Occipital lobe (tissue), 3 donors: ENCODE measurements at places on chromosomes 1 and 21. TPM values are rescaled to one million over a fixed set of nuclear protein-coding genes. Genes with fewer than 3 reads are reported as not detected.

GRCh38 chr1:192609110-192610079 lies 26.6 kb upstream of the RGS13 start:
- no peak for DNase-seq

- DNase-seq = no peak
Observed at GRCh38 chr1:115679141-115679611, 37.4 kb downstream of the VANGL1 start.

- no peak for DNase-seq
Observed at GRCh38 chr1:231786126-231786525, 159.5 kb downstream of the DISC1 start.

DNA sequence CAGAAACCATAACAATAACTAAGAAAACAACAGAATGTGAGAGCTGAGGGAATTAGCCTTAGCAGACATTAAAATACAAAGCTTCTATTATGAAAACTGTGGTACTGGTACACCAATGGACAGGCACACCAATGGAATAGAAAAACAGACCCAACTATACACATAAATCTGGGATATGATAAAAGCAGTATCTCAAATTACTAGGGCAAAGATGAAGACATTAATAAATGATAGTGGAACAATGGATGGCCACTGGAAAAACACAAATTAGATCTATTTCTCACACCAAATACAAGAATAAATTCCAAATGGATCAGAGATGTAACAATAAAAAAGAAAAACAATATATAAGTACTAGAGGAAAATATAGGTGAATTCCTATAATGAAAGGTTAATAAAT lies 65.4 kb upstream of the SLFNL1 start:
- no peak for DNase-seq

DNA sequence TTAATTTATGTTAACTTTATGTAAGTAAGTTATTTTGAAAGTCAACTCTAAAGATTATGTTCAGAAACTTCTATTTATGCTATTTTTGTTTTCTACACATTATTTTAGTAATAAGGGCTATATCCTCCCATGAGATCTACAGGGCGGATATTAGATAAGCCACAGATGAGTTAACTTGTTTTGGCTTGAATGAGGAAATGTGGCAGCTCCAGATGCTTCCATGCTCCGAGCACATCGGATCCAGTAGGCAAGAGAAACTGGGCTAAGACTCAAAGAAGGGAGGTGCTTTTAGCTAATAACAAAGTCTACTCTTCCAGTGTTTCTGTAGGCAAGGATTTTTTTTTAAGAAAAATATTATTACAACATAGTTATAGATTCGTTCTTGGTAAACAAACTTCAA lies 20.0 kb upstream of the LAMC1 start:
- DNase-seq = no peak

- DNase-seq = no peak
Observed at GRCh38 chr21:43355925-43356289, 71.0 kb downstream of the SIK1 start.

DNA sequence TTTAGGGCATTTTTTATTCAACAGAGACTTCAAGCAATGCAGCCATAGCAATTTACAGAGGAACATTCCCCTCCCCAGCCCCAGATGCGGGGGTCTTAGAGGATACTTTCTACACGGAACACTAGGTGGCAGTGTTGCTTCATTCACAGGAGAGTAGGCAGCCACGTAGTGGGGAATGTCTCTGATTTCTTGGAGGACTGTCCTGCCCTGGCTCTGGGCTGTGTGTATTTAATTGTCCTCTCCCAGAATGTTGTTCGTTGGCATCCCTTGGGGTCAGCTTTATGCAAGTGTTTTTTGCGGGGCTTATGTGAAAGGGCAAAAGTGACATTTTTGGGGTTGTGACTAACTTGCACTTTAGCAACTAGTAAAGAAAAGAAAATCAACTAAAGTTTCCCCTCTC lies 96.9 kb downstream of the PAPPA2 start:
- no peak for DNase-seq

DNA sequence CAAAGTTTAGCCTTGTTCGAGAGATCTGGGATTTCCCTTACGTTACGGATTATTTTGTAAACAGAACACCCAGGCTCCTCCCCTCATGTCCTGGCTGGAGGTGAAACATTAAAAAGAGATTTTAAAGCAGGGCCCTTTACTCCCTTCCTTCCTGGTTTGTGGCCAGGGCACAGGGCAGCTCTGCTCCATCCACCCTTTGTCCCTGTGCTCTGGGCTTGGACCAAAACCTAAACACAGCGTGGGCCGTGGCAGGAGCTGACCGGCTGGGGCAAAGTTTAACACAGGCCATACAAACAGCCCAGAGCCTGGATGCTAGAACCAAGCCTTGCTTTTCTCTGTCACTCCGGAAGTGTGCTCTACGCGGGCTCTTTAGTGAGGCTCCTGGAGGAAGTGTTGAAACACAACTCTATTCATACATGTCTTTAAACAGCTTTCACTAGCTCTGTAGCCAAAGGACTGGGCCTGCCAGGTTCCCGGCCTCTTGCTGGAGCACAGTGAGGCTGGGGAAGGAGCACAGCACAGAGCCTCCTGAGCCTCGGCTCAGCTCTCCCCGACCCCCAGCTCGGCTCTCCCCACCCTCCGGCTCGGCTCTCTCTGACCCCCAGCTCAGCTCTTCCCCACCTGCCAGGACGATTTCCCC lies 84.7 kb downstream of the PDE9A start:
- no peak for DNase-seq

- no peak for DNase-seq
Observed at GRCh38 chr21:42200906-42201614, 17.9 kb upstream of the ABCG1 start.

- DNase-seq = no peak
Observed at GRCh38 chr1:217747156-217747769, 116.1 kb downstream of the SPATA17 start.

DNA sequence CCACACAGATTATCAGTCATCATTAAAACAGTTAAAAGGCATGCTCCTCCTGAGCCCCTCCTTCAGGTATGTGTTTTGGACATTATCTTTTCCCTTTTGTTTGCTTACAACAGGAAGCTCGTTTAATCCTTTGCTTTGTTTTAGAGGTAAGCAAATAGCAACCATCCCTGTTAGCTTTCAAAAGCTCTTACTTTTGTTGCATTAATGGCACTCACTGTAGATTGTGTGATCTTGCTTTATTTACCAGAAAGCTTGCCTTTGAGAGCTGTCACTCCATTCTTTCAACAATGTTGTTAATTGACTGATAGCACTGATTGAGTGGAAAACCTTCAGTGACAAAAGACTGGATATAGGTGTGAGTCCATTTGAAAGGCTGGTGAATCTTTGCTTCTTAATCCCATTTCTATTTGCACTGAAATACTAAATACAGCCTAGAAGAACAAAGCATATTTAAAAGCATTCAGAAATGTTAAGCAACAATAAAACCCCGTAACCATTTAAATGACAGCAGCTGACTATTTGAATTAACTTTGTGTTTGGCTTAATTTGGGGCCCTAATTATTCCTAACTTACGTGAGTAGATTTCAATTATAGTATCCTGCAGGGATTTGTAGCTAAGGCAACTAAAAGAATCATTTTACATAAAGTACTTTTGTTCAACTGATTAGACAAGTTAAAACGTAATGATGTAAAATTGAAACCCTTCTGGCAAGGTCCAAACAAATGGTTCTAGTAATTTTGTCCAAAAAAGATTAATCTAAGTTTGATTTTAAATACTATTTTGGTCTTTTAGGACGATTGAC lies 48.3 kb downstream of the ADGRL2 start:
- DNase-seq = no peak

GRCh38 chr1:193111641-193112090 lies 6.5 kb upstream of the GLRX2 start:
- DNase-seq = no peak

DNA sequence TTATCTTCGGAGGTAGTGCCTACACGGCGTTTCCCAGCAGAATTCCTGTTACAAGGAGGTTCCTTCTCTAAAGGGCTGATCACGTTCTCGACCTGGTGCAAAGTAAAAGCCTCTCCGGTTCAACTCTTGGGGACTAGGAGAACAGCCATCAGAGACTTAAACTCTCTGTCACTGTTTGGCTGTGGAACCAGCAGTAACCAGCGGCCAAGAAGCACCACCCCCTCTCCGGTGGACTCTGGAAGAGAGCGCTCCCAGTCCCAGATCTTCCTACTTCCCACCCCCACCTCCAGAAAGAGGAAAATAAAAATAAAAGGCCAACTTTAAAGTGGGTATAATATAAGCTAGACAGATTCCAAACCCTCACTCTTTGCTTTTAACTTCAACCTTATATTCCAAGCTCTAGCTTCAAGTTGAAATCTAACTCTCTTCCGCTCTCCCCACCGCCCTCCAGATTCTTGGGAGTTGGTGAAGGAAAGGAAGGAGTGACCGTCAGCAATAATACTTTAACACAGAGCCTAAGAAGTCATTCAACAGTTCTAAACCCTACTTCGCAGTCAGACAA lies 2.9 kb downstream of the BRINP3 start:
- peak; percentile 46 for DNase-seq

- DNase-seq = peak; percentile 30
Observed at GRCh38 chr1:36203554-36204346, 20.5 kb upstream of the THRAP3 start.

- DNase-seq = no peak
Observed at GRCh38 chr1:165344736-165345135, 11.8 kb downstream of the LMX1A start.

- no peak for DNase-seq
Observed at GRCh38 chr1:202965422-202965821, 1.6 kb downstream of the CYB5R1 start.

DNA sequence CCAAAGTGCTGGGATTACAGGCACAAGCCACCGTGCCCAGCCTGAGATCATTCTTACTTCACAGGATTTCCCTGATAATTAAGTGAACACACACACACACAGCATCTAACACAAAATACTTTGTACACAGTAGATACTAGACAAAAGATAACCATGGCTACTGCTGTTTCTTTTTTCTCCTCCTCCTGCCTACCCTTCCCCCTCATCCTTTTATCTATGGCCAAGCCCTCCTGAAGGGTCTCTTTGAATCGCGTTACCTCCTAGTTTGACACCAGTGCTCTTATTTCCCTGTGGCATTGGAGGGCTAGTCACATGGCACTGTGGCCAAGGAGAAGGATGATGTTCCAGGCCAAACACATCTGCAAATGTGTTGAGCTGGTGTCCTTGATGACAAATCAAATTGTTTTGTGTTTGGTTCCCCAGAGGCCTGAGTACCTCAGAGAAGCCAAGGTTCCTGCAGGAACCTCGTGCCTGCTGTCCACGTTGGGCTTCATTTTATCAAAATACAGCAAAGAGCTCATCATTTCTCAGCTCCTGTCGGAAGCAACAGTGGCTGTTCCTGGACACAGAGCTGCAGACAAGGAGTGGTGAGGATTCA lies 20.6 kb downstream of the NDUFS5 start:
- DNase-seq = no peak

DNA sequence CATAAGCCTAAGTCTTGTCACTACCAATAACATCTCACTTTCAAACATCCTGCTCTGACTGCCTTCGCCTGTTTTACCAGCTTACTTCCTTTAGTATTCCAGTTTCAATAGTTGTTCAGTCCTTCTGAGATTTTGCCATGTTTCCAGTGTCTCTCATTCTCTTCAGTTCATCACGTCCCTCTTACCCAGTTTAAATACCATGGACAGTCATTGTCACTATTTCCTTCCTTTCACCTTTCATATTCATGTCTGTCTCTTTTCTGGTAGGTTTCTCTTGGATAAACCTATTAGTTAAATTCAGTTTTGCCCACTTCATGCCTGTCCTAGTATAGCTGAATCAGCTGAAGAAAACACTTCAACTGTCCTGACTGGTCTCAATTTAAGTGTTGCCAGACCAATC lies 5.9 kb downstream of the ATF6 start:
- DNase-seq = no peak

GRCh38 chr1:87560601-87561360 lies 232.1 kb downstream of the LMO4 start:
- DNase-seq = no peak

- no peak for DNase-seq
Observed at GRCh38 chr1:67874501-67875111, 41.3 kb upstream of the GNG12 start.

DNA sequence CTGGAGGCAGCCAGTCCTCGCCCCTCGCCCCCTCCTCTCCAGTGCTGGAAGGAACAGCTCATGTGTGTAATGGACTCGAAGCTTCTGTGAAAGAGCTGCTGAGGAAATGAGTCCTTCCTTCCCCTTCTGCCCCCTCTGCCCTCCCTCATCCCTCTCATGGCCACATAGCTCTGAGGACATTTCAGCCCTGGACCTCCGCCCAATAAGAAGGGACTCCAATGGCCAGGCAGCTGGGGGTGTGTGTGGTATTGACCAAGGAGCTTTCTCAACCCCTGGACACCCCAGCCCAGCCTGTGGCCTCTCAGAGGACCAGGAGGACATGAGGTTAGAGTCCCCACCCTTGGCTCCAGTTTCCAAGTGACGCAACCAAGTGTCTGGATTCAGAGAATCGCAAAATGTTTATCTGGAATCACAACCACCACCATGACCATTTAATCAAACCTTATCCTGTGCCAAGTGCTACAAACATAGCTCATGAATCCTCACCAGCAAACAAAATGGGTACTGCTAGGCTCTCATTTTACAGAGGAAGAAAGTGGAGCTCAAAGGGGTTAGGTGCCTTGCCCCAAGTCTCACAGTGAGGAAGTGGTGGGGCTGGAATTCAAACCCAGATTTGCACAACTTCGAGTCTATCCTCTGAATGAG lies 47.8 kb upstream of the ECE1 start:
- no peak for DNase-seq

DNA sequence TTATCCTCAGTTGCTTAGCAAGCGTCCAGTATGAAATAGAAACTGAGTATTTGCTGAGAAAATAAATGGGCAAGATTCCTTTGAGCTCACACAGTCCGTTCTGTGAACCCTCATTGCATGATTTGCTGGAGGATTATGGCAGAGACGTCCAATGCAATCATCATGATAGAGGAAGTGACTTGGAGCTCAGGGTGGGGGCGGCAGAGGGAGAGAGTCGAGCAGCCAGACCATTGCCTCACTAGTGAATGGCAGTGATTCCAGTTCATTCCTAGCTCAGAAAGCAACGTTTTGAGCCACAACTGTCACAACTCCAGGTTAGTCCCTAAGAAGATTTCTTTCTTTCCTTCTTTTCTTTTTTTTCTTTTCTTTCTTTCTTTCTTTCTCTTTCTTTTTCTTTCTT lies 27.5 kb upstream of the COL9A2 start:
- no peak for DNase-seq

GRCh38 chr1:61173118-61173517 lies 90.8 kb downstream of the NFIA start:
- DNase-seq = no peak

Gene ANGPTL3
- total RNA-seq = not detected

Gene REN
- not detected for total RNA-seq

Gene DYNLT4
- total RNA-seq = not detected

Gene DNAH14
- 16.5 TPM for total RNA-seq

Gene CELA2A
- total RNA-seq = not detected

Gene PODN
- 1.2 TPM for total RNA-seq

Gene CYP4A22
- total RNA-seq = not detected

Gene SIM2
- total RNA-seq = not detected

Gene ARHGAP29
- total RNA-seq = 15.4 TPM

Gene SLC30A10
- 16.5 TPM for total RNA-seq

Gene ZC3H12A
- 0.47 TPM for total RNA-seq
